Keratinocyte (primary cell): ENCODE measurements at places on chromosomes 2 and 18. TPM values are rescaled to one million over a fixed set of nuclear protein-coding genes. Genes with fewer than 3 reads are reported as not detected.

GRCh38 chr2:133422931-133423351 lies 145.3 kb downstream of the NCKAP5 start:
- no peaks in the 10 kb centered on the region for H3K36me3 ChIP-seq
- H3K4me1 ChIP-seq, result peaks cover 25% of the 10 kb centered on the region
- DNase-seq, result no peak
- no peak overlapping the region for H3K27ac ChIP-seq
- H3K27me3 ChIP-seq, result no peaks in the 10 kb centered on the region

GRCh38 chr2:53473236-53473635 lies 294.4 kb upstream of the CHAC2 start:
- no peak for DNase-seq
- H3K27ac ChIP-seq, result no peak overlapping the region
- H3K4me3 ChIP-seq, result no peak overlapping the region
- H3K36me3 ChIP-seq, result no peaks in the 10 kb centered on the region
- H3K27me3 ChIP-seq, result no peaks in the 10 kb centered on the region

GRCh38 chr18:11850821-11851145 lies 430 bp upstream of the CHMP1B start:
- peak overlapping the region; percentile 99 for H3K4me3 ChIP-seq
- DNase-seq, result no peak
- H3K4me1 ChIP-seq, result peaks cover 24% of the 10 kb centered on the region
- no peaks in the 10 kb centered on the region for H3K27me3 ChIP-seq
- H3K36me3 ChIP-seq, result peaks cover 1% of the 10 kb centered on the region

- no peak overlapping the region for H3K4me3 ChIP-seq
- no peaks in the 10 kb centered on the region for H3K36me3 ChIP-seq
These were observed 21.7 kb upstream of the UGP2 start for GRCh38 chr2:63819765-63820717.

DNA sequence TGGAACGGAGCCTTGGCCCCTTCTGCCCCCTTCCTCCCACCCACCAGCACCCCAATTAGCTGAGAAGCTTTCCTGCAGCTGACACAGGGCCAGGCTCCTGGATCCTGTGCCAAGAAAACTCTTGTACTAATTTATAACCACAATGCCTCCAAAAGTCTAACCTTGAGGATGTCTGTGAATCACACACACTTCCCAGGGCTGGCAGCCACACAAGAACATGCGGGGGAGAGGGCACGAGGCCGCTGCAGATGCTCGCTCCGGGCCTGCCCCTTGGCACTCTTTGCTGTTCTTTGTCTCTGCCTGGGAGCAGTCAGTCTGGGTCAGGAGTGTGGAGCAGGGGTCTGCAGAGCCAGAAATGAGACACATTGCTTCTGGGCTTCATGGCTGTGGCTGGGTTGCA lies 62.7 kb upstream of the KIF5C start:
- H3K27me3 ChIP-seq, result peaks cover 3% of the 10 kb centered on the region
- H3K27ac ChIP-seq, result no peak overlapping the region
- H3K36me3 ChIP-seq, result no peaks in the 10 kb centered on the region
- DNase-seq, result no peak
- H3K4me1 ChIP-seq, result no peaks in the 10 kb centered on the region

DNA sequence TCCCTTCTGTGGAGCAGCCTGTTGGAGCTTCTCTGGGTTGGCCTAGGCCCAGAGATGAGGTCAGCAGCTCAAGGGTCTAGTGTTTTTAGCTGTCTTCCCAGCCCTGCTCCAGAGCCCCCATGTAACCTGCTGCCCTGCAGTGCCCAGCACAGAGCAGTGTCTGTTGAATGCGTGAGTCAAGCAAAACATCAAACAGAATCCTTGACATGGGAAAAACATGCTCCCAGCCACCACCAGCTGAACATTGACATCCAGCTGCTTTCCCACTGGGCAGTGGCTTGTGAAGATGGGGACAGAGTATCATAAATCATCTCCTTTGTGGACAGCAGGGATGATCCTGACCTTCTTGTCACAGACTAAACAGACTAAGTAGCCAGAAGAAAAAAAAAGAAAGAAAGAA lies 22.6 kb downstream of the IMPA2 start:
- DNase-seq, result no peak
- no peak overlapping the region for H3K27ac ChIP-seq
- no peaks in the 10 kb centered on the region for H3K27me3 ChIP-seq
- peaks cover 14% of the 10 kb centered on the region for H3K4me1 ChIP-seq

DNA sequence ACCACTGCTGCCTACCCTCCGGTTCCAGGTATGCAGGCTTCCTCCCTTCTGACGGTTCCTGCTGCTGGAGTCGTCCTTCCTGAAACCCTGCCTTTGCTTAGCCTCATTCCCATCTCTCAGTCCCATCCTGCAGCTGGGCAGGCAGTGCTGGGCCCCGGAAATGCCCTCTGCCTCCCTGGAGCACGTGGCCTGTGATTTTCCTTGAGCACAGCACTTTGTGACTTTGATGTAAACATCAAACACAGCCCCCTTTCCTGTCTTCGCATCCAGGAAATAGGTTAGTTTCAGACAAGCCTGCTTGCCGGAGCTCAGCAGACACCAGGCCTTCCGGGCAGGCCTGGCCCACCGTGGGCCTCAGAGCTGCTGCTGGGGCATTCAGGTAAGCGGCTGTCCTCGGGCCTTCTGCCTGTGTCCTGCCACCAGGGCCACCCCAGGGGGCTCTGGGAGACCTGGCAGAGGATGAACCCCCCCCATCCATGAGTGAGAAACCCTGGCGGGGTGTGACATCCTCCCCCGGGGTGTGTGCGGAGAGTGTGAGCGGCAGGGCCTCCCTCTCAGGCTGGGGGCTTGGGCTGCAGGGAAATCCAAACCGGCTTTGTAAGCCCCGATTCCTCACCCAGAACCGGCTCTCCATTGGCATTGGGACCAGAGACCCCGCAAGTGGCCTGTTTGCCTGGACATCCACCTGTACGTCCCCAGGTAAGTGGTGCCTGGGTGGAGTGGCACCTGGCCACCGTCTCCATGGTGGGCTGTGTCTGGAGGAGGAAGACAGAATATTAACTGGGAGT lies at the start of gene ZAP70:
TSS of gene ZAP70 (plus strand) at position 281 of the 788 bp plus-strand sequence. CDS start 10,461 bp downstream, outside the sequence.
- H3K36me3 ChIP-seq, result no peaks in the 10 kb centered on the region
- no peak for DNase-seq
- H3K27me3 ChIP-seq, result peaks cover 7% of the 10 kb centered on the region
- H3K4me3 ChIP-seq, result no peak within 1 kb of the TSS
- no peak within 1 kb of the TSS for H3K27ac ChIP-seq

DNA sequence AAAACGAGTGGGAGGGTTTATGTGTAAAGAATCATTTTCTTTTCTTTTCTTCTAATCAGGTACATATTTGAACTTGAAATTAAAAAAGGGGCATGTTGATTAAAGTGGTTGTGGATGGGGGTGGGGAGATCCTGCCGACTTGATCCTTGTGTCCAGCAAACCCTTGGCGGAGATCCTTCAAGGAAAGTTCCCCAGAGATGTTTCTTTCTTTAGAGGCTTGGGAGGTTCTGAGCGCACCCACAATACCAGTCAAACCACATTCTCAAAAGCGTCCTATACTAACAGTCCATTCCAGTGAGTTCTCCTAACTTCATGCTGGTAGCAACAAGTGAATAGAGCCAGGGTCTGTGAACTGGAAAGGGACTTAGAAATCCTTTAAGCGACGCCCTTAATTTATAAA lies 49.2 kb downstream of the MYCN start:
- no peaks in the 10 kb centered on the region for H3K27me3 ChIP-seq
- no peak overlapping the region for H3K27ac ChIP-seq
- no peaks in the 10 kb centered on the region for H3K36me3 ChIP-seq
- DNase-seq, result no peak
- H3K4me1 ChIP-seq, result no peaks in the 10 kb centered on the region

- no peaks in the 10 kb centered on the region for H3K27me3 ChIP-seq
- DNase-seq, result no peak
- H3K27ac ChIP-seq, result no peak overlapping the region
- H3K4me1 ChIP-seq, result no peaks in the 10 kb centered on the region
These were observed 151.3 kb upstream of the SERPINE2 start for GRCh38 chr2:224190234-224190935.

The ANKRD62 gene
- polyA plus RNA-seq, result not detected in 3 replicates

- no peaks in the 10 kb centered on the region for H3K4me1 ChIP-seq
These were observed 72.5 kb downstream of the GNAL start for GRCh38 chr18:11761553-11761952.

The MSH6 gene
- polyA plus RNA-seq, result 12.6 to 35.4 TPM (median 22.0 TPM) in 3 replicates

- no peaks in the 10 kb centered on the region for H3K36me3 ChIP-seq
- H3K4me1 ChIP-seq, result no peaks in the 10 kb centered on the region
- H3K27ac ChIP-seq, result no peak overlapping the region
- H3K27me3 ChIP-seq, result no peaks in the 10 kb centered on the region
- DNase-seq, result no peak
- no peak overlapping the region for H3K4me3 ChIP-seq
These were observed 201.8 kb downstream of the TWIST2 start for GRCh38 chr2:239049421-239050251.

DNA sequence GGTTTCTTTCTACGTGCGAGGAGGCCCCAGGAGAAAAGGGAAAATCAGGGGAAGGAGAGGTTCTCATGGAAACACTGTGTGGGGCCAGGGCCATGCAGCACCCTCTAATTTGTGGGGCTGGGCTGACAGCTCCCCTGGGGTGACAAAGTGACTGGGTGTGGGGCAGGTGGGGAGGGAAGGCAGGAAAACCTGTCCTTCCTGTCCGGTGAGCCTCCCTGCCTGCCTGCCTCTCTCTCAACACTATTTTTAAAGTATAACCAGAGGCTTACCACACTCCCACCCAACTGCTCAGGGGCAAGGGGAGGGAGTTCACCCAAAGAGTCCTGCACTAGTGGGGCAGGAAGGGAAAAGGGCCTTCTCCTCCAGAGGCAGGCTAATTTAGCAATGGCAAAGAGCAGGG lies 10.5 kb upstream of the EPAS1 start:
- no peaks in the 10 kb centered on the region for H3K27me3 ChIP-seq
- DNase-seq, result no peak
- H3K4me1 ChIP-seq, result peaks cover 6% of the 10 kb centered on the region
- no peak overlapping the region for H3K4me3 ChIP-seq

The MYOM1 gene
- 0.01 to 0.22 TPM (median 0.03 TPM) in 3 replicates for polyA plus RNA-seq

DNA sequence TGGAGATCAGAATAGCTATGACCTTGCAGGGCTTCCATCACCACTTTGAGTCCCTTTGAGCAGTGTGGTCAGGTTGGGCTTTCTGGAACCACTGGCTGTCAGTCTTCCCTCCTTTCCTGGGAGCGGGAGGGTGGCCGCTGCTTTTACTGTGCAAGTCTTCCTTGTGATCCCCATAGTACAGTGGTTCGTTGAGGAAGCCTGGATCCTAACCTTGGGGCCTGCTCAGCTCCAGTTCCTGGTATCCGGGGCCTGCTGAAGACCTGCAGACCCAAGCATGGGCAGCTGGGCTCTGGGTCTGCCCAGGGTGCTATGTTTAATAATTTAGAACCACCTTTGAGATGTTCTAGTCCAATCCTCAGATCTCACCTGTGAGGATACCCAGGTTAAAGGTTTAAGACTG lies 104.2 kb downstream of the CLIP4 start:
- no peak overlapping the region for H3K27ac ChIP-seq
- H3K27me3 ChIP-seq, result no peaks in the 10 kb centered on the region
- H3K36me3 ChIP-seq, result no peaks in the 10 kb centered on the region

GRCh38 chr18:31555971-31556747 lies 35.5 kb upstream of the TTR start:
- H3K4me3 ChIP-seq, result no peak overlapping the region
- no peak overlapping the region for H3K27ac ChIP-seq
- no peaks in the 10 kb centered on the region for H3K27me3 ChIP-seq
- no peaks in the 10 kb centered on the region for H3K36me3 ChIP-seq
- peak; percentile 13 for DNase-seq

DNA sequence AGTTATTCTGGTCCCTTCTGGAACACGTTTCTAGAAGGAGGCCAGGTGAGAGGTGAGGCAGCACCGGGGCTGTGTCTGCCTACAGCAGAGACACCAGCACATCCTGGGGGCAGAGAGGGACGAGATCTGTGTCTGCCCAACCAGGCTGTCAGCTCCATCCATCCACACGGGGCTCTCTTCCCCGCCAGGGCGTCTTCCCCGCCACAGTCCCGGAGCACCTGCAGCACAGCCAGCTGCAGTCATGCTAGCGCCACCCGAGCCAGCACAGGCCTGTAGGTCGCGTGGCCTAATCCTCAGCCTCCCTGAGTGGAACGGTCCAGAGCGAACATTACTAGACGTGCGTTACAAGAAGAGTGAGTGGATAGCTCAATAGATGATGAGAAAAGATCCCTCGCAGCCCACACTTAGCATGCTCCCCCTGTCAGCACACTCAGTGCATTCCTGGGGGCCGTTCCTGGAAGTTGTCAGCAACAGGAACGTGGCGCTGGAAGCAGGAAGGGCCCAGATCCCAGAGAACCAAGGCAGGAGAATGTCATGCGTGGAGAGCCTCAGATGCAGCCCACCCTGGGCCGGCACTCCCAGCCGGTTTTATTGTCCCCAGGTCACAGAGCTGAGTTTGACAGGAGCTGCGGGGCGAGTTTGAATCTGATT lies 179.0 kb downstream of the TWIST2 start:
- peaks cover 10% of the 10 kb centered on the region for H3K4me1 ChIP-seq
- no peak for DNase-seq
- H3K27ac ChIP-seq, result no peak overlapping the region
- no peak overlapping the region for H3K4me3 ChIP-seq
- no peaks in the 10 kb centered on the region for H3K36me3 ChIP-seq

GRCh38 chr2:182191061-182191460 lies 205.4 kb downstream of the PPP1R1C start:
- H3K27me3 ChIP-seq, result no peaks in the 10 kb centered on the region
- no peak overlapping the region for H3K27ac ChIP-seq
- no peaks in the 10 kb centered on the region for H3K36me3 ChIP-seq
- no peak for DNase-seq

DNA sequence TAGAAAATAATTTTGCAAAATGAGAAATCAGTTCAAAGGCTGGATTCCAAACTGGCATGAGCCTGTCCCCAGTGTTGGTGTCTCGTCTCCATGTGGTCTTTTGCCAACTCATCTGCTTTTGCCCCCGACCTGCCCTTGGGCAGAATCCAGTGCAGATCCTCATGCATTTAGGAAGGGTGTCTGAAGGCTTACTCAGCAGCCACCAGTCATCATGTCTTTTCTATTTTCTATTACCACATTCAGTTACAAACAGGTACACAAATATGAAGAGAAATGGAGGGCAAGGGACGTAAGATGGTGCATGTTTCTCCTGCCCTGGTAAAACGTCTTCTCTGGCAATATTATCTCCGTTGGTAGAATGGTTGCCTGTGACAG lies 43.5 kb downstream of the E2F6 start:
- H3K4me3 ChIP-seq, result no peak overlapping the region
- DNase-seq, result no peak
- H3K27ac ChIP-seq, result no peak overlapping the region
- H3K27me3 ChIP-seq, result no peaks in the 10 kb centered on the region

The SCN1A gene
- polyA plus RNA-seq, result not detected in 3 replicates

The ATP6V1B1 gene
- polyA plus RNA-seq, result 0.13 TPM in 1 of 3 replicates, not detected in the others
